ENCODE measurements at places on chromosomes 2 and 18.

DNA sequence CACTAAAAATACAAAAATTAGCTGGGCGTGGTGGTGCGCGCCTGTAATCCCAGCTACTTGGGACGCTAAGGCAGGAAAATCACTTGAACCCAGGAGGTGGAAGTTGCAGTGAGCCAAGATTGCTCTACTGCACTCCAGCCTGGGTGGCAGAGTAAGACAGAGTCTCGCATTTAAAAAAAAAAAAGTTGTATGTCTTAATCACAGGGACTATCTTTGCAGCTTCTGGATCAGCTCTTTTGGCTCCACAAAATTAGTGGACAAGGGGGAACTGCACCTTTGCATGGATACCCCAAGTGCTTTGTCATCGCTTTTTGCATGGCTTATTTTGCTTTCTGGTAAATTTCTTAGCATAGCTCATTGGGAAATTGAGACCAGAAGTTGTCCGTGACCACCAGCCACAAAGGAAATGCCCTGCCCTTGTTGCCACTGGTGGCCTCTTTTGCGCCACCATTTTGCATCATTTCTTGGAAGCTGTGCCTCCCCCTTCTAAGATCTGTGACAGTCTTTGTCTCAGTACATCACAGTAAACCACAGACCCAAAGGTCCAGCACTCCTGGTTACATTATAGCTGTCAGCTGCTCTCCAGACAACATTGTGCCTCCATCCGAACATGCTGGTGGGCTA lies 43.9 kb upstream of the PCBP1 start:
- no peak for DNase-seq

DNA sequence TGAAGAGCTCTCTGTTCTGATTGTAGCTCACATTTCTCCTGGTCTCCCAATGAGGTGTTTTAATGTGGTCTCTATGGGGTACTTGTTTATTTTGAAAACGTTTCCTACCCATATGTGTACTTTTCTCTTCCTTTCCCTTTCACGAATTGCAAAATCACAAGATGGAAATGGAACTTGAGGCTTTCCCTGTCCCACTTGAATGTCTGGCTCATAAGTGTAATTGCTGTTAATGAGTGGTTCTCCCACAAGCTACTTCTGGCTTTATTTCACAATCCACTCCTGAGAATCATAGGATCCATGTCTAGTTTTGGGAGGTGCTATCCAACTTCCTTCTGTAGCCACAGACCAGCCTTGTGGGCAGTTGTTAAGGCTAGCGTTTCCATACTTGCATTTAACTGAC lies 81.1 kb upstream of the CAVIN2 start:
- DNase-seq, result no peak

GRCh38 chr2:202037086-202037485 lies 3.4 kb downstream of the FZD7 start:
- DNase-seq, result no peak

DNA sequence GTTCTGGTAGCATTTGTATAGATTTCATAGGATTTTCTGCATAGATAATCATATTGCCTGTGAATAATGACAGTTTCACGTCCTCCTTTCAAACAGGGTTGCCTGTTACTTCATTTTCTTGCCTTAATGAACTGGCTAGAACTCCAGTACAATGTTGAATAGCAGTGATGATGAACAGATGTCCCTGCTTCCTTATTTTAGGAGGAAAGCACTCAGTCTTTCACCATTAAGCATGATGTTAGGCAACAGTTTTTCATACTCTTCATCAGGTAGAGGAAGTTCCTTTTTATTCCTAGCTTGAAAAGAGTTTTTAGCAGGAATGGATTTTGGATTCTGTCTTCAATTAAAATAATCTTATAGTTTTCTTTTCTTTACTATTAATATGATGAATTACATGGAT lies 39.7 kb downstream of the C2orf76 start:
- DNase-seq, result no peak

- DNase-seq, result no peak
Measured at GRCh38 chr2:146496248-146496647, 1348.6 kb upstream of the ACVR2A start.

DNA sequence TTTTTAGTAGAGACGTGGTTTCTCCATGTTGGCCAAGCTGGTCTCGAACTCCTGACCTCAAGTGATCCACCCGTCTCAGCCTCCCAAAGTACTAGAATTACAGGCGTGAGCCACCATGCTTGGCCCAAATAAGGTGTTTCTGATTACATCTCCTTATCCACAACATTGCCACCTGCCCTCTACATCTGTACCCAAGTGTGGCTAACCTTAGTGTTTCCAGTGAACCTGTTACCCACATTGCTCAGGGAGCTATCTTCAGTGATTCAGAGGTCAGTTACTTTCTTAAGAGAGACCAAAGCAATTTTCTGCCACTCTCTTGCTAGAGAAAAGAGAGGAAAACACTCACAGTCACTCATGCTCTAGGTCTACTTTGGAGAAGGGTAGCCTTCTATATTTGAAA lies 115.0 kb upstream of the SLC39A10 start:
- no peak for DNase-seq
